Renal pelvis (tissue), 12 donors: ENCODE measurements at places on chromosomes 3 and 15. TPM values are rescaled to one million over a fixed set of nuclear protein-coding genes. Genes with fewer than 3 reads are reported as not detected.

GRCh38 chr3:39752751-39753150, 56.7 kb upstream of the MYRIP start:
- DNase-seq = no peak

DNA sequence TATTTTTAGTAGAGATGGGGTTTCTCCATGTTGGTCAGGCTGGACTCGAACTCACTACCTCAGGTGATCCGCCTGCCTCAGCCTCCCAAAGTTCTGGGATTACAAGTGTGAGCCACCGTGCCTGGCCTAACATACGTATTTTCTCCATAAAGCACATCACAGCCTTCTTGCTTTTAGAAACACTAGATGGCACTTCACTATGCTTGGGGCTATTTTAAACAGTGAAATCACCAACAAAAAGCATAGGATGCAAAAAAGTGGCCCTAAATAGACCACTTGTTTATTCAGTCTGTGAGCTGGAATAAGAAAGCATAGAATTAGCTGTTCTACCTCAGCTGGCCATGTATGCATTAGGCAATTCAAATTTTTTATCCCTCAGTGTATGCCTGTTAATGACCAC, 46.0 kb downstream of the PRICKLE2 start:
- no peak for DNase-seq

DNA sequence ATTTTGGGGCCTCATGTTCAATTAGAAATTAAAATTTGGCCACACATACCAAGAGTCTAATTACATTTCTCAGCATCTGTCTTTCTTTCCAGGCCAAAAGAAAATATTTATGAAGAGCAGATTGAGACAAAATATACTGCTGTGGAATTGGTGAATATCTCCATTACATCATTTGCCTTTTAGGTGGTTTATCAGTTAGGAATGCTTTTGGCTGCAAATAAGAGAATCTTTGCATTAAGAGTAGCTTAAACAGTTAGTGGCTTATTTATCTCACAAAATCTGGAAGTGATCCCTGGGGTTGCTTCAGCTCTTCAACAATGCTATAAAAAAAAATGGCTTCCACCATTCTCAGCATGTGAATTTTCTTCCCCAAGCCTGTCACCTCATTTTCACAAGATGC, 308.7 kb downstream of the MAGI1 start:
- DNase-seq = no peak

TNFAIP8L3 gene
- 1.9 TPM for polyA plus RNA-seq
